ENCODE measurements at places on chromosomes 2 and 18.

- no peak for DNase-seq
Observed at GRCh38 chr2:21253311-21254027, 129.7 kb downstream of the TDRD15 start.

GRCh38 chr18:36392164-36392978 lies 94.9 kb downstream of the FHOD3 start:
- DNase-seq: no peak

- DNase-seq: no peak
Observed at GRCh38 chr2:133438026-133438425, 130.2 kb downstream of the NCKAP5 start.

DNA sequence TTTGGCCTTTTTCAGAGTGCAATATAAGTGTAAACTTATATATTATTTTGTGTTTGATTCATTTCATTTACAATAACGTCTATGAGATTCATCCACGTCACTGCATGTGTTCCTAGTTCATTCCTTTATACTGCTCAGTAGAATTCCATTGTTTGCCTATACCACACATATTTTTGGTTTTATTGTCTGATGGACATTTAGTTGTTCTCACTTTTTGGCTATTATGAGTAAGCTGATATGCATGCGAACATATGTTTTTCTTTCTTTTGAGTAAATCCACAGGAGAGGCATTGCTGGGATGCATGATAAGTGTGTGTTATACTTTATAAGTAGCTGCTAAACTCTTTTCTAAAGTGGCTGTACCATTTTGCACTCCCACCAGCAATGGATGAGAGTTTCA lies 314.8 kb upstream of the HS6ST1 start:
- no peak for DNase-seq

GRCh38 chr2:214311031-214311533 lies 99.8 kb upstream of the VWC2L start:
- DNase-seq: no peak

DNA sequence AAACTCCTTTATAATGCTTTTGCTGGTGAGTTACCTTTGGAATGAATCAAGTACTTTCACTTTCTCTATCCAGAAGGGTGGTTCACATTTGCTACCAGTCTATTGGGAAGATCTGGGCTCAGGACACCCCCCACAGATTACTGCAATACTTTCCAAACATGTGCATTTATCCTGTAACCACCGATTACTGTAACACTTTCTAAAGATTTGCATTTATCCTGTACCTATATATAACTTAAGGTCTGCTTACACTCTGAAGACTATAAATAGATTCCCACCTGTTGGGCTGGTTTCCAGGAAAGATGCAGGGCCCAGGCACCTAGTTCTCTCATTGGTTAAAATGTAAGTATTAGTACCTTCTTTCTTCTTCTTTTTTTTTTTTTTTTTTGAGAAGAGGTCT lies 113.0 kb upstream of the NEDD4L start:
- peak; percentile 53 for DNase-seq

DNA sequence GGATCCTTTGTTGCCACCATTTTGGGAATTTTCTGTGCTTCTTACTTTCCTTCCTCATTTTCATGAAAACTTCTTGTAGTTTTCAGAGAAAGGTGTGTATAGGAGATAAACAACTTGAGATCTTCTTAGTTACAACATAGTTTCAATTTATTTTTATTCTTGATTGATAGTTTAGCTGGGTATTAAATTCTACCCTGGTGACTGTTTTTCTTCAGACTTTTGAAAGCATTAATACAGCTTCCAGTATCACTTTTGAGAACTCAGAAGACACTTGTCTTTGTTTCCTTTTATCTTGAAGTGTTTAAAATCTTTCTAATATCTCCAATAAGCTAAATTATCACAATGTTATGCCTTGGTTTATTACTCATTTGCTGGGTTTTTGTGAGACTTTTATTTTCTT lies 167.5 kb upstream of the DPP10 start:
- DNase-seq: no peak

GRCh38 chr2:23449413-23449812 lies 64.4 kb downstream of the KLHL29 start:
- DNase-seq: no peak

DNA sequence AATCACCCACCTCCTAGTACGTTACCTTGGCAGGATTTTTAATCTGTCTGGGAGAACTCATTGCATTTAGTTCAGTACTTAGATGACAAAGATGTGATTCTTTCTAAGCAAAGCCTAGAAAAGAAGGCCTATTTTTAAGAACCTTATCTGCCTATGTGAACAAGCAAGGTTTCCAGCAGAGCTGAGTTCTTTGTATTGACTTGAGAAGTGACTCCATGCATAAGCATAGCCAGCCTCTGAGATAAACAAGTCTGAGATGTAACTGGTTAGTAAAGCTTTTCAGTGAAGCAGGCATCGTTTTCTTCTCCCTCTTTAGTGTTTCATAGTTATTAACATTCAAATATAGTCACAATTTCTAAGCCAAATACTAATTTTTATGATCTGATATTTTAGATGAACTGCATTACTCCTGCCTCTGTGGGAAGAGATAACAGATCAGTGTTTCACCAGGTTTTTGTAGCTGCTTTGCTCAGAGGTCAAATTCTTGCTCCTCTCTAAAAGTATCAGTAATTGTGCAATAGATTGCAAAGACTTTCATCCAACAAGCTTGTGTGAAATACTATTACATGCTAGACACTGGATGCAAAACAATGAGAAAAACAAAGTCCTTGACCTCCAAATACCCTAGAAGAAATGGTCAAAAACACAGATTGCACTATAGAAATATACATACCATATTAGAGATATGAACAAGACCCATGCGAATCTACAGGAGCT lies 107.8 kb downstream of the MBD2 start:
- no peak for DNase-seq

DNA sequence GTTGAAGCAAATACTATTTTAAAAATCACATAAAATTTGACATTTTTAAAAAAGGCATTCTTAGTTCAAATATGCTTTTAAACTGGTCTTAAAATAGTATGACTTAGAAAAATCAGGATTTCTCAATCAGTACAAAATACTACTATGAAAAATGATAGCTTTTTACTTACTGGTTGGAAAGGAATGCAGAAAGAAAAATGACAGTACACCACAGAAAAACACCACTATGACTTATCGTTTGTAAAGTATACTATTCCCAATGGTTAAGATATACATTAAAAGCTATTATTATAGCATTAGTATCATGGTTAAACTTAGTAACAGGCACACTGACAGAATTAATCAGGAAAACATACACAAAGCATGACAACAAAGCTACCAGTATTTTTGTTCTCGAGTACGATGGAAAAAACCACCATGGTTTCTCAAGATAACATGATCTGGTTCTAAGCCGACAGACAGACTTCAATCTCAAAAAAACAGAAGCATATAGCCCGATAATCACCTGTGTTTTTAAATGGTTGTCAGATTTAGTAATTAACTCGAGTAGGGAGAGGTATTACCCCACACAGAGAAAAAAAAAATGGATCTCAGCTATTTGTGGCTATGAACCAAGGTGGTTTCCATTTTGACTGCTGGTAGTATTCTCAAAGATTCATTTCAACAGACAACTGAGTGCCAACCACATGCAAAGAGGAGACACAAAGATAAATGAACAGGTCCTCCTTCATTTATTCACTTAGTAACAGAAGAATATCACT lies 39.1 kb downstream of the CUL3 start:
- no peak for DNase-seq

- DNase-seq: no peak
Observed at GRCh38 chr2:99555404-99555803, 65.6 kb upstream of the REV1 start.

GRCh38 chr2:118981632-118982031 lies 39.6 kb downstream of the MARCO start:
- DNase-seq: no peak

DNA sequence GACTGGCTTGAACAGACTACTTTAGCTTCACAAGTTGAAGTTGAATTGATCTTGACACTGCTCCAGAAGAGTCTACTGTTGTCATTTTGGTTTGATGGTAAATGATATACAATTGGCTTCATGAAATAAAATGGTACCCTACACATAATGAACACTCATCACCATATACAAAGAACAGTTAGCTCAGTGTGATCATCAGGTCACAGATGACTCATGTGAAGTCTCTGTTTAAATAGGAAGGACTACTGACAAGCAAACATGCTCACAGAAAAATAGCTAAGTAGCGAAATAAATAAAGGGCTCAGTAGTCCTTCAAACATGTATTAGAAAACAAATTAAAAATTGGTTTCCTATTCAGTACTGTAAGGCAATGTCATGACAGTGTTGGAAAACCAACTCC lies 96.2 kb downstream of the MEIS1 start:
- DNase-seq: no peak

DNA sequence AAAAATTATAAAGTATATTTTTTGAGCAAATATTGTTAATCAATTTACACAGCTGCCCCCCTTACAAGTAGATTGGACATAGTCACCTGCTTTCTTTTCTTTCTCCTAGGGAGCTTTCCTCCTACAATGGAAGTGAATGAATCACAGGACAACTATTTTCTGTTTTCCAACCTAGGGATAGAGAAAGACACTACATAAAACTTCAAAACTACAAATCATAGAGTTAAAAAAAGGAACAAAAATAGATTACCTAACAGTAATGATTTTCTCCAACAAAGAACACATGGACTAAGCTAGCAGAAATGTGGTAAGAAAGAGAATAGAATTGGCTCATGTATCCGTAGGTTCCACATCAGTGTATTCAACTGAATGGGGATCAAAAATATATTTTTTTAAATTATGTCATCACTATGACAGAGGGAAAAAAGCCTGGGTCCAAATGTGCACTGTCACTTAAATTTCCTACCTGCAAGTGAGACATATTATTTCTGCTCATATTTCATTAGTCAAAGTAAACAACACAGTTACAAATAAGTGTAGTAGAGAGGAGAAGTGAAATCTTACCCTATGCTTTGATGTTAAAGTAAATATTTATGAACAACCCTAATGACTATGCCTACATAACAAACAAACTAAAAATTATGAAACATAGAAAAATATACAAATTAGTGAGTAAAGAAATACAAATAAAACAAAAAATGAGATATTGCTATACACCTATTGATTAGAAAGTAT lies 756.7 kb downstream of the SOCS6 start:
- DNase-seq: no peak

DNA sequence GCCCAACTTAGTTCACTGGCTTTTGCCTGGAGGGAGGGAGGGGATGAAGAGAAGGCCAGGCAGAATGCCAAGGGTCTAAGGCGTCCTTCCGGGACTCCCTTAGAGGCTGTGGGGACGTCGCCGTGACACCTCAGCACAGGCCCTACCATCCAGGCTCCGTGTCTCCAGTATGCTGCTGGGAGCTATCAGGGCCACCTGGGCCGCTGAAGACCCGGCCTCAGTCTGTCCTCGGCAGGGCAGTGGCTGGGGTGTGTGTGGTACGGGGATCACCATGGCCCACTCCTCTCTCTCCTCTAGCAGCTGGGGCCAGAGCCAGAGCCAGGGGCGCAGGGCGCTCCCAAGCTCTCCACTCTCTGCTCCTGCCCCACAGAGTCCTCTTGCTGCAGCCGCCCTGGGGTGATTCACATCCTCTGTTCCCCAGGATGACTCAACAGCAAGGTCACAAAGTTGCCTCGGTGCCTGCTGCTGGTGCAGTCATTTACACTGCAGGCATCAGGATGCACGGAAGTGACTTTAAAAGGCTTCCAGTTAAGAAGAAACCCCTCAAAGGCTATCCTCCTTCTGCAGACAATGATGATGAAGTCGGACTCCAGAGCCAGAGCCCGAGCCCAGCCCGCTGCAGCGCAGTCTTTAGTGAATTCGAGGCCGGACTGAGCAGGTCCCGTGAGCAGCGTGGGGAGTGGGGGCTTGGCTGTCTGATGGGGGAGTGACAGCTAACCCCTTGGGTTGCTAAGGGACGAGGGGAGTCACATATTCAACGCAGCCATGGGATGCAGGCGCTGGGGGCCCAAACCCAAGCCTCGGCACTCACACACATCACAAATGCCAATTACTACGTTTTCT lies 31.9 kb downstream of the SNORC start:
- no peak for DNase-seq

GRCh38 chr2:148402786-148403185 lies 241.8 kb upstream of the EPC2 start:
- DNase-seq: no peak

GRCh38 chr2:98037206-98037605 lies 41.5 kb upstream of the TMEM131 start:
- no peak for DNase-seq

DNA sequence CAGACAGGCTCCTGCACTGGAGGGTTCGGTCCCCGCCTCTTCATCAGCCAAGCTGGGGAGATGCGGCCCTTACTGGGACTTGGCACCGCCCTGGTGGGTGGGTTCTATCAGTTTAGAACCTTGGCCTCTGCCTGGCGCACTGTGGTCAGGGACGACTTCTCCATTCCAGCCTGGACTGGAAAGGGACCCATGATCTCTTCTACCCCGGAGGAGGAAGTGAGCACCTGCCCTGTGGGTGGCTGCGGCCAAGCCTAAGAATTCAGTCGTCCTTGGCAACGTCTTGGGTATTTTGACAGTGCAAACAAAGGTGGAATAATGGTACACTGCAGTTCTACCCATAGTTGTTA lies 106.9 kb upstream of the CD302 start:
- DNase-seq: no peak

GRCh38 chr2:30445266-30445821 lies 1.7 kb upstream of the LCLAT1 start:
- DNase-seq: no peak

DNA sequence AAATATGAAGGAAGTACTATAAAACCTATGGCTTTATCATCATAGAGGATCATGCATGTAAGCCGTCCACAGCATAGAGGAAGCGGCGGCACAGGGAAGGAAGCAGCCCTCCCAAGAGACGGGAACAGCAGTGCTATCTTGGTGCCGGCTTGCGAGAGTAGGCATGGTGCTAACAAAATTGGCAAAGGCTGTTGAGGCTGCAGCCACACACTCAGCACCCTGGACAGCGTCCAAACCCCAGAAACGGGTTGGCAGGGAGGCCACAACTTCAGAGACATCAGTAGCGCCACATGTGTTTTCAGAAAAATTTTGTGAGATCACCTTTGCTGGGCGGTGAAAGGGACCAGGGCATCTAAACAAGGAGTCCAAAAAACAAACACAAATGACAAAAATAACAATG lies 37.7 kb downstream of the NETO1 start:
- DNase-seq: no peak

DNA sequence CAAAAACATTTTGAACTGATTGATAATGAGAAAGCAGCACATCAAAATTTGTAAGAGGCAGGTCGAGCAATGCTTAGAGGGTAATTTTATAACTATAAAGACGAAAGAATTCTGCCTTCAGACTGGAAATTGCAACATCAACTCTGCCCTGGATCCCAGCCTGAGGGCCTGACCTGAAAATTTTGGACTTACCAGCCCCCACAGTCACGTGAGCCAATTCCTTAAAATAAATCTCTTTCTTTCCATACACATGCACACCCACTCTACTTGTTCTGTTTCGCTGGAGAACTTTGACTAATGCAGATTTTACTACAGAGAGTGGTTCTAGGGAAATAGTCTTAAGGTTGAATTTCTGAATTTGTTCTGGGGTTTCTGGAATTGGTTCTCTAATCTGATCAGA lies 14.6 kb upstream of the ACOXL start:
- no peak for DNase-seq

- DNase-seq: no peak
Observed at GRCh38 chr2:34266908-34267697, 668.0 kb upstream of the FAM98A start.
